ENCODE measurements at places on chromosomes 16 and 17. TPM values are rescaled to one million over a fixed set of nuclear protein-coding genes. Genes with fewer than 3 reads are reported as not detected.

DNA sequence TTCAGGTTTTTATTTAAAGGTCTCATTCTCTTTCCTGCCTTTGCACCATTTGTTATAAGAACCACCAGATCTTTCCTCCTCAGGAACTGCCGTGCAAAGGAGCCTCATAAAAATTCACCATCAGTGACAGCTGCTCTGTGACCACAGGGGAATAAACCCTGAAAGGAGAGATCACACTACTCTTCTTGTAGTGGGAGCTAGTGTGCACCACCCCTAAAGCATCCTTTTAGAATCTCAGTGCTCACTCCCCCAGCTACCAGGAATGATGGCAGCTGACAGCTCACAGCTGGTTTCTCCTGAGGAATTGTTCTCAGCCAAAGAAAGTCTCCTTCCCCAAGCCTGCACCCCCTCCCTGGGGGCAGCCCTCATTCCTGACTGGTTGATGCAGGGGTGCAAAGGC, 18.7 kb downstream of the VAT1L start:
- H3K27ac ChIP-seq = no peak overlapping the region
- no peak overlapping the region for H3K4me3 ChIP-seq
- H3K4me1 ChIP-seq = no peaks in the 10 kb centered on the region
- no peak for DNase-seq

Gene RUNDC3A
- total RNA-seq = not detected

GRCh38 chr17:60231234-60231633, 81.5 kb downstream of the CA4 start:
- DNase-seq = no peak
- no peaks in the 10 kb centered on the region for H3K27me3 ChIP-seq
- H3K27ac ChIP-seq = peak overlapping the region; percentile 29
- peaks cover 7% of the 10 kb centered on the region for H3K4me1 ChIP-seq

Gene KRT222
- 2.7 TPM for total RNA-seq

- H3K4me1 ChIP-seq = no peaks in the 10 kb centered on the region
- DNase-seq = no peak
- H3K27ac ChIP-seq = no peak overlapping the region
Observed at GRCh38 chr17:16371742-16372141, 9.1 kb upstream of the UBB start.

- H3K27ac ChIP-seq = no peak overlapping the region
- peaks cover 8% of the 10 kb centered on the region for H3K4me1 ChIP-seq
- no peak for DNase-seq
- H3K4me3 ChIP-seq = no peak overlapping the region
Observed at GRCh38 chr16:56960681-56961281, 969 bp upstream of the CETP start.

GRCh38 chr17:19533718-19534561, at the start of gene SLC47A1:
SLC47A1 (plus strand) TSS chr17:19533854; CDS start chr17:19533940, 86 bp downstream.
- H3K27ac ChIP-seq = no peak within 1 kb of the TSS
- H3K4me1 ChIP-seq = no peaks in the 10 kb centered on the region
- H3K4me3 ChIP-seq = peak within 1 kb of the TSS; percentile 52
- peaks cover 26% of the 10 kb centered on the region for H3K27me3 ChIP-seq
- H3K36me3 ChIP-seq = no peaks in the 10 kb centered on the region

DNA sequence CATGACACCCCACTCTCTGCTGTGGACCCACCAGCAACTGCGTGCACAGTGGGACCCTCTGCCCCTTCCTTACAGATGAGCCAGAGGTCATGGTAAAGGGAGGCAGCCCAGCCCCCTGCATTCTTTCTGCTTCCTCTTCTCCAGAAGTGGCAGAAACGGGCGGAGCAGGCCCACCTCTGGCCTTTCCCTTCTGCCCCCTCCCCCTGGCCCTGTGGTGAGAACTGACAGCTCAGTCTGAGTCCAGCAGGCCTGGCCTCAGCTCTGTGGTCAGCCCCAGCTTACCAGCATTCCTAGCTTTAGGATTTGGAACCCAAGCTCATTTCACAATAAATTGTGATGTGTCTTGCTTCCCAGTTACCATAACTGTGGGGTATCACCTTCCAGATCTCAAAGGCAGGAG, 4.8 kb upstream of the ANKRD11 start:
- no peaks in the 10 kb centered on the region for H3K27me3 ChIP-seq
- peaks cover 8% of the 10 kb centered on the region for H3K4me1 ChIP-seq
- H3K27ac ChIP-seq = no peak overlapping the region
- H3K4me3 ChIP-seq = no peak overlapping the region

DNA sequence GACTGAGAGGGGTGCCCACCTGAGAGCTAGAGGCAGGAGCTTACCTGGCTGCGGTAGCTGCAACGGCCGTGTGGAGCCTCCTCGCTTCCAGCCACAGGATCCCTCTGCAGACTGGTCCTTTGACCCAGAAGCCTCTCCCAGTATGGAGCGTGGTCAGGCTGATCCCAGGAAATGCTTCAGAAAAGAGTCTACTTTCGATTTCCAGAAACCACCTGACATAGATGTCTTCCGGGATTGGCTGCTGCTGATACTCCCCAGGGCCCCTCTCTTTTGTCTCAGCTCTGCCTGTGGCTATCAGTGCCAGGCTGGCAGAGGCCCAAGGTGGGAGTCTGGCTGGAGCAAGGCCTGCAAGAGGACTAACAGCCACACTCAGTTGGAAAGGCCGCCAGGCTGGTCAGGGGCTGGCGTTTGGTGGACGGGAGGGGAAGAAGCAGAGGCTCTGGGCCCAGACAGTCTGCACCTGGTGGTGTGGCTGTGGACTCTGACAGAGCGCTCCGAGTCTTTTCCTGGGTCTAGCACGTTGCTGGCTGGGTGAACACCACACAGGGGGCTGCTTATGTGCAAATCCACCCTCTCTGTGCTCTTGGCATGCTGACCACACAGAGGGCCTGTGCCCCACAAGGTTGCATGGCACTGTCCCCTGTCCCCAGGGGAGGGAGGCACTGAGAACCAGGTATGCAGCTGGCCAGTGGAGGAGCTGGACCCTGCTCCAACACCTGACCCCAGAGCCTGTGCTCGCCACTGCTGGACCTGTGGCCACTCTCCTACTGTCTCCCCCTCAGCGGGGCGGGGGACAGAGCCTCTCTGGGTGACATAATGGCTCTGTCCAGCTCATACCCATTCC, at the start of gene LGALS3BP:
TSS of gene LGALS3BP (minus strand) at position 144 of the 844 bp plus-strand sequence. CDS start 2,732 bp downstream, outside the sequence.
- H3K27me3 ChIP-seq = no peaks in the 10 kb centered on the region
- peak within 1 kb of the TSS; percentile 49 for H3K4me3 ChIP-seq
- no peaks in the 10 kb centered on the region for H3K36me3 ChIP-seq
- peaks cover 39% of the 10 kb centered on the region for H3K4me1 ChIP-seq
- H3K27ac ChIP-seq = peak within 1 kb of the TSS; percentile 90
